ENCODE measurements at places on chromosomes 2 and 18.

- peaks cover 16% of the 10 kb centered on the region for H3K36me3 ChIP-seq
- H3K27ac ChIP-seq, result no peak overlapping the region
Measured at GRCh38 chr2:46002507-46002883, 294.7 kb upstream of the EPAS1 start.

DNA sequence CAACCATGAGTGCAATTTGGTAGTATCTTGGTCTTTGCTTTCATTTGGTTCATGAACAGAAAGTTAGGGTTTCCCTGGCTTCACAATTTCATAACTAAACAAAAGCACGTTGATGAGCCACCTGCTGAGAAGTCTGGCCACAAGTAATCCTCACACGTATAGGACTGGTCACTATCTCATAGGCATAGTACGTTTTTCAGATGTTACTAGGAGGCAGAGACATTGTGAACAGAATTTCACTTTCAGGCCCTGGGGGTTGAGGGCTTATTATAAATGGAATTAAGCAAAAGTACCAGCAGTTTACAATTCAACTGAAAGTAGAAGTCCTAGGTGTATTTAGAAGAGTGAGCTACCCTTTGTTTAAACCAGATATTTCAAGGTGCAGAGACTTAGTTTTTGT is 277.1 kb downstream of the ALPK2 start:
- H3K36me3 ChIP-seq, result no peaks in the 10 kb centered on the region
- H3K4me3 ChIP-seq, result no peak overlapping the region
- no peak for DNase-seq

GRCh38 chr18:74155276-74155675 is 7.0 kb downstream of the TIMM21 start:
- no peak overlapping the region for H3K27ac ChIP-seq
- H3K27me3 ChIP-seq, result no peaks in the 10 kb centered on the region
- H3K4me1 ChIP-seq, result peaks cover 1% of the 10 kb centered on the region

DNA sequence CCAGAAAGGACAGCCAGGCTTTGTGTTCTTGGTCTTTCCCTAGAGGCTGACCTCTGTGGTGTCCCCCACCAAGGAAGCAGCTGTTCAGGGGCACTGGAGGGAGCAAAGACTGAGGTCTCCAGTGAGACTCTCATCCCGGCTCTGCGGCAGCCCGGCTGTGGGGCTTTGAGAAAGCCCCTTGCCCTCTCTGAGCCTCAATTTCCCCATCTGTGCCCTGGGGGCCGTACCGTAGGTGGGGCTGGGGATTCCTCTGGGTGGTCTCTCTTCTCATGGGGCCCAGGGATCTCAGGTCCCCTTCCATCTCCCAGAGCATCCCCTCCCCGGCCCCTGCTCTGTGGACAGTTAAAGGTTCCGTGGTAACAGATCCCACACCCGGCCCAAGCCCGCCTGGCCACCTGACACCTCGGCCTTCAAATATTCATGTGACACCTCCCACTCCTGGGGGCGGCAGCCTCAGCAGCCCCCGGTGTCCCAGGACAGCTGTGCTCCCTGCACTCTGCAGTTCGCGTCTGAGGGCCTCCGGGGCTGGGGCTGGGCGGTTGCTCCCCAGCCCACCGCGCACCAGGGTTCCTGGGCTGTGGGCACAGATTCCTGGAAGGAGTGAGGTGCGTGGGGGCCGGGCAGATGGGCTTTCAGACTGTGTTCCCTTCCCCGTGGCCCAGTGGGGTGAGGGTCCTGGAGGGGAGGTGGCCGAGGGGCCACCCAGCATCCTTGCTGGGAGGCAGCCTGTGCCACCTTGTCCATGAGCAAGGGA is 15.1 kb upstream of the KLHL30 start:
- peaks cover 3% of the 10 kb centered on the region for H3K4me1 ChIP-seq
- peak; percentile 16 for DNase-seq
- peaks cover 6% of the 10 kb centered on the region for H3K27me3 ChIP-seq
- no peak overlapping the region for H3K27ac ChIP-seq
- no peak overlapping the region for H3K4me3 ChIP-seq
- no peaks in the 10 kb centered on the region for H3K36me3 ChIP-seq

DNA sequence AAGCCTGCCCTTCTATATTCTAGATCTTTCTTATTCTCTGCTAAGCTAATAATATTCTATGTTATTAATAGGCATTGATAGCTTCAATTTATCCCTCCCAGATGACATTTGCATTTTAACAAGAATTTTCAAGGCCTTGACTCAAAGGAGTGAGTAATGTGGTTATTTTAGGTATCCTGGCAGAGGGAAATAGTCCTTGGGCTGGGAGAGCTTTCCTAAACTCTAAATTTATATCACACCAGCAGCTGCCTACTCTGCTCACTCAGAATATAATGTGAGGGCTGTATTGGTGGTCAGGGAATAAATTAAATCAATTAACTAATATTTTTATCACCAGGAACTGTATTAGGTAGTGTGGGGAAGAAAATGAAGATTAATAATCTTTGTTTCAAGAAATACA is 74.8 kb upstream of the ADAM23 start:
- H3K36me3 ChIP-seq, result peaks cover 5% of the 10 kb centered on the region
- no peak for DNase-seq
- H3K27me3 ChIP-seq, result peaks cover 1% of the 10 kb centered on the region
- no peaks in the 10 kb centered on the region for H3K4me1 ChIP-seq

Data from glutamatergic neuron (in vitro differentiated cells).